ENCODE measurements at places on chromosomes 11 and 22.

DNA sequence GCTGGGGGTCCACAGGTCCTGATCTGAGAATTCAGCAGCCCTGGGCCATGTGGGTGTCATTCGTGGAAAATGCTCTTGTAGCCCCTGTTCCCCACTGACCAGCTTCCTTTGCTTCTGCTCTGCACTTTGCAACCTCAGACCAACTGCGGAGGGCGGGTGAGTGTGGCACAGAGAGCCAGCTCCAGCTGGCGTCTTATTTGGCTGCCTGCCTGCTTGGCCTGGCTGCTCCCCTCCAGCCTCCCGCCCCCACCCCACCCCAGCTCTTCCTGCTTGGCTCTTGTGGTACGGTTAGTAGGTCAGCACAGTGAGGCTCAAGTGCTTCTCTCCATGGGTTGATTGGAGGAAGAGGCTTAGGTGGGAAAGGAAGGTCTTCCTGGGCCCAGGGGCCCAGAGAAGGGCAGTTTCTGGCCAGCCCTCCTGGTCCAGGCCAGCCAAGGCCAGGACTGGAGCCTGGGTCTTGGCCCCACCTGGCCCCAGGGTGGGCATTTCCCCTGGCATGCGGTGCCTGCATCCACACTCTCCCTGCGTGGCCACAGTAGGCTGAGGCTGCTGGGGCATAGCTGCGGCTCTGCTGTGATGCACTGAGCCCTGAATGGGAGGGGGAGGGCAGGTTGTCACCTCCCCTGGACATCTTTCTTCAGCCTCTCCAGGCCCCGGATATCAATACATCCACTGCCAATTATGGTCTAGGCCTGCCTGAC is 26.5 kb downstream of the MYO7A start:
- DNase-seq: peak; percentile 89

DNA sequence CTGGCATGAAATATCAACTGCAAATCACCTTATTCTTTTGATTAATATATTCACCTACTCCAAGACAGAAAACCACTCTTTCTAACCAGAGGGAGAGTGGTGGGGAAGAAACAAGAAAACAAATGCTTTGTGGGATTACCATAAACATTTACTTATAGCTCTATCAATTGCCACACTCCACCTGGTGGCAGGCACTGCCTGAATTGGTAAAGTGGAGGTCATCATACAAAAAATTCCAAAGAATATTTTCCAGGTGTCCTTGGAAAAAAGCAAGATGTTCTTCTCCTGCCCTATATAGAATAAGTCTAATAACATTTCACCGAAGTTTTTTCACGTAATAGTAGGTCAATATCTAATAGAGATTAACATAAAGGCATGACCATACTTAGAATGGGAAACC is 45.3 kb downstream of the PHF21A start:
- no peak for DNase-seq

DNA sequence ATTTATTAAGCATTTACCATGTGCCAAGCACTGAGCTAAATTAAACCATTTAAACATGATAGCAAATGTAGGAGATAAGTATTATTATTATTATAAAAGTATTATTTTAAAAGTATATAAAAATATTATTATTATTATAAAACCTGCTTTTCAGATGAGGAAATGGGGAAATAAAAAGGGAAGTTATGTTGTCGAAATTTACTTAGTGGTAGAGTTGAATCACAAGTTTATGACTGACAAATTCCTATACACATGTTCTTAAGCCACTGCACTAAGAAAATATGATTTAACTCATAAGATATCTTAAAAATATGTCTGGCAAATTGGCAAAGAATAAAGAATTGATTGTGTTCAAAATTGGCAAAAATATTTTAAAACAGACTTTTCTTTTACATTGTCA is 53.8 kb downstream of the CASP12 start:
- DNase-seq: no peak

DNA sequence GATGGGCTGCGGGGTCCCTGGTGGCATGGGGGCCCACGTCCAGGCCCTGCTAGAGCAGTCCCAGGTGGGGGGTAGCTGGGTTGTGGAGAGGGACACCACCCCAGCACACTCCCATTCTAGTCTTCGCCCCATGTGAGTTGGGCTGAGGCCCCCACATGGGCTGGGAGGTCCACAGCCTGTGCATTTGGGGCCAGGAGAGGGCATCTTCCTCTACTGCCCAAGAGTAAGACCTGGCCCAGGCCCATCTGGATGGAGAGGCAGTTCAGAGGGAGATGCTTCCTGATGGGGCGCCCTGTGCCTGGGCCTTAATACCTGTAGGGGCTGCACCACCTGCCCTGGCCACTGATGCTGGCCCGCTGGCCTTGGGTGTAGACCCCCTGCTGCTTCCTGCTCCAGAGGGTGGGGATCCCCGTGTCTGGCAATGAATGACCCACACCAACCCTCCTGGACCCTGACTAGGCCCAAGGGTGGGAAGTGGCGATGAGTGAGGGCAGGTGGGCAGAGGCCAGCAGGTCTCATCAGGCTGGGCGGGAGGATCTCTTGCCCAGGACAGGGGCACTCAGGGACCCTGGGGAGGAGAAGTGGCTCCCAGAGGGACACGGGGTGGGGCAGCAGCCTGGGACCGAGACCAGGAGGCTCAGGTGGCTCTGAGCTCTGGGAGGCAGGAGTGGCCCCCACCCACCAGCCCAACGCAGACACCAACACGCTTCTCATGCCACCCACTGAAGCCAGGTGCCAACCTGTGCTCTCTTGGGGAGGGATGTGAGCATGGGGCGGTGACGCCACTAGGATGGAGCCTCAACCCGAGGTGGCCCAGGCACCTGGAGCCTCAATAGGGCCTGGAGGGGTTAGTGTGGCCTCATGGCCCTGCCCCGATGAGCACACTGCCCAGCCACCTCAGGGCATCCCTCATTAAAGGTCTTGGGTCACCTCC is 17.4 kb upstream of the GNB1L start:
- no peak for DNase-seq

GRCh38 chr22:45201678-45202332 is 38.1 kb downstream of the NUP50 start:
- DNase-seq: peak; percentile 59

GRCh38 chr22:45172881-45173585 is 9.3 kb downstream of the NUP50 start:
- no peak for DNase-seq

GRCh38 chr11:10021563-10021962 is 272.5 kb downstream of the SBF2 start:
- no peak for DNase-seq

DNA sequence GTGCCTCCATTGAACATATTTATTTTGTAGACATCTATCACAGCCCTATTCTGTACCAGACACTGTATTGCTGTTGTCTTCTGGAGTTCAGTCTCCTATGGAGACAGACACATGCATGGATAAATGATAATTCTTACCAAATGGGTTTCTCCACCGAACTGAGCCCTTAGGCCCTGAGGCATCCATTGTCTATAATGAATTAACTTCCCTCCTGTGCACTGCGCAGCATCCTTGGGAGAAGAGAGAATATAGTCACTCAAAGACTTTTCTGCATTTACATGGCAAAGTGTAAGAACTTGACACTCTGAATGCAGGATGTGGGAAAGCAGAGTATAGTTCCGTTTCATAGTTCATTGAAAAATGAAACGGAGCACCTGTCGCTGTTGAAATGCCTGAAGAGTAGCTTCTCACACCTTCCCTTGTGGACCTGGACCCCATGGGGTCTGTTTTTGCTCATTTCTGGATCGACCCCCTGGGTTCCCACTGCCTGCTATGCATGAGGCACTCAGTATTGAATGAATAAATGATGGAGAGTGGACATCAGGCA is 6.2 kb downstream of the ZNRF3 start:
- DNase-seq: no peak

DNA sequence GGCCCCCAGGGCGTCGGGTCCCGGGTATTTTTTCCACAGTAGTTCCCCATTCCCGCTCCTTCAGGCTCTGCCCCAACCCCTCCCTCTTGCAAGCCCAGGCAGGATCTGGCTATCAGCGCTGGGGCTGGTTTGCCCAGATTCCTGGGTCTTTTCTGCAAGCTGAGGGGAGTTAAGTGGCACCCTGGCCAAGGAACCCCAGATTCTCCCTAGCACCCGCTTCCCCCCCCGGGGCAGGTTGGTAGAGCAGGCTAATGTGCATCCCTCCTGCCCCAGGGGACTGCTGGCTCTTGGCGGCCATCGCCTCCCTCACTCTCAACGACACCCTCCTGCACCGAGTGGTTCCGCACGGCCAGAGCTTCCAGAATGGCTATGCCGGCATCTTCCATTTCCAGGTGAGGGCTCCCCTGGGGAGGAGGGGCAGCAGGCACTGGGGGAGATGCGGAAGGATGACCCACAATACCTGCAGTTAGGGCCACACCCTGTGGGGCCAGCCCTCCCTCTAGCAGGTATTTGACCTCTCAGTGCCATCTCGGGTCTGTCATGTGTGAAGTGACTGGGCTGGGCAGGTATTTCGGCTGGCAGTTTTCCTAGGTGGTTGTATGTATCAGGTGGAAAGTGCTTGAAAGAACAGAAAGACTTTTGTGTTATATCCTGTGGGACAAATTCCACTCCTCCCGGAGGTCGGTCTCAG is 1.6 kb downstream of the CAPN1 start:
- no peak for DNase-seq

DNA sequence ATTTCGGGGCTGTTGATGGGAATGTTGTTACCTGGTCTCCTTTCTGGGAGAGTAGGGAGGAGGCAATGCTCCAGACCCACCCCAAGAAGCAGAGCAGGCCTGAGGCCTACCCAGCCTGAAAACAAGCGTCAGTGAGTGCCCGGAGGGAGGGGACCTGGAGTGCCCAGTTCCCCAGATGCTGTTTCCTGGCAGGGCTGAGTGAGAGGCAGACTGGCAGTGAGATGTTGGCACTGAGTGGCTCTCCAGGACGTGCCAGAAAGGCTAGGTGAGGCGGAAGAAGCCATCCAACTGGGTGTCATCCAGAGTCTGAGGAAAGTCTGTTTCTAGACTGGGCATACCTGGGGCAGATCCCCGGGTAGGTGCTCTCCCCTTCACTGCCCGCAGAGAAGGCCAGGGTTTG is 1.3 kb downstream of the POU2F3 start:
- DNase-seq: no peak

DNA sequence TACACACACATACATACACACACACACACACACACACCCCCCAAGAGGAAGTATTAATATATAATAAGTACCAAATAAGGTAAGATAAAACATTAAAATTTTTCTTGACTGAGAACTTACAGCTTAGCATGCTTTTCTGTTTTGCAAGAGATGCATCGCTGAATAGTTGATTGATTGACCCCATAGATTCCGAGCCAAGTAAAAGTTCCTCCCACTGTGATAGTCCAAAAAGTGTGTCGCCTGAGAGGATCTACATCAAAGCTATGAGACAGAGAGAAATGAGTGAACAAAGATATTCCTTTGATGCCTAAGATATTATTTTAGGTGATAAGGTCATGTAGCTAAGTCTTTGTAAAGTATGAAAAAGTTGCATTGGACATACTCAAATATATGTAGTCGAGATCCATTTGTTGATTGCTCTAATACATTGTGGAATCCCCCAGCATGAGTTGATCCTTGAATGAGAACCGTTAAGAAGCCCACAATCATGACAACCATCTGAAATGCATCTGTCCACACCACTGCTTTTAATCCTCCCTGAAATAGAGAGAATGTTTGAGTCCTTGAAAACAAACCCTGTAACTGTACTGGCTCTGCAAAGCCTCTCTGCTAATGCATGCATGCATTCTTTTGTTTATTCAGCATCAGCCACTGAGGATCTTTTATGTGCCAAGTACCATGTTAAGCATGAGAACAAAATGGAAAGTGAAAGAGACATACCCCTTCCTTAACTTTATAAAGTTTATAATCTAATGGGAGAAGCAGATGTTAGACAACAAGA is 18.3 kb downstream of the SLC5A12 start:
- no peak for DNase-seq
